ENCODE measurements at places on chromosomes 1 and 21. TPM values are rescaled to one million over a fixed set of nuclear protein-coding genes. Genes with fewer than 3 reads are reported as not detected.
A peak's percentile ranks its signal among the peaks of the same experiment; 100 is the strongest.

DNA sequence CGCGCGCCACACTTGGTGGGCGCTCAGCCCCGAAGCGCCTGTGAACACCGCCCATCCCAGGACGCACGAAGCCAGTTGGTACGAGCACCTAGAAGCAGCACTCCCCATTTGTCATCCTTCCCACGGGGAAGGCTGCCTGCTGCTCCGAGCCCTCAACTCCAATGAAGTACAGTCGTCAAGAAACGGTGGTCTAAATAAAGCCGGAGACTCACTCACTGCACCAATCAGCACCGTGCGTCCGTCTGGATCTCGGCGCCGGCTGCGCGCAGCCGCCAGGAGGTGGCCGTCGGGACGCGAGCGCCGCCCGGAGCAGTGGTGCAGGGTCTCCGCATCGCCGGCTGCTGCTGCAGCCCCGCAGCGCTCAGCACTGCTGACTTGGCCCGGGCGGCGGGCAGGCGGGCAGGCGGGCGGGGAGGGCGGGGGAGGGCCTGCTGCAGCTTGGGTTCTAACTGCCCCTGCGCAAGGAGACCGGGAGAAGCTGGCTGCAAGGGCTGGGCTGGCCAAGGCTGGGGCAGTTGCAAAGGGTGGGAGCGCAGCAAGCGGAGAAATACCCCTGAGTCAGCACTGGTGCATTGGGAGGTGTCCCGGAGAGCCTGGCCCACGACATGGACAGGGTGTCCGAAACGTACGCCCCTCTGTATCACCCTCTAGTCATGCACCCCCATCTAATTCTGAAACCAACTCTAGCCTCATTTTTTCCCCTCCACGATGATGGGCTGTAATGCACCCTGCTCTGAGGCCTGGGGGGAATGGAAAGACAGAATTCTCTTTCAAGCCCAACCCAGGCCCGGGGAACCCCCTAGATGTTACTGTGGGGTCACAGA lies 35.8 kb upstream of the H6PD start:
- no peak for DNase-seq
- no peak overlapping the region for H3K27ac ChIP-seq
- H3K36me3 ChIP-seq, result no peaks in the 10 kb centered on the region
- peaks cover 25% of the 10 kb centered on the region for H3K4me1 ChIP-seq
- H3K27me3 ChIP-seq, result peaks cover 8% of the 10 kb centered on the region
- H3K4me3 ChIP-seq, result no peak overlapping the region

Gene MMEL1
- total RNA-seq, result 0.30 TPM

GRCh38 chr1:234734869-234735268 lies 124.9 kb upstream of the IRF2BP2 start:
- no peak overlapping the region for H3K4me3 ChIP-seq
- DNase-seq, result no peak
- no peaks in the 10 kb centered on the region for H3K36me3 ChIP-seq
- H3K4me1 ChIP-seq, result no peaks in the 10 kb centered on the region

DNA sequence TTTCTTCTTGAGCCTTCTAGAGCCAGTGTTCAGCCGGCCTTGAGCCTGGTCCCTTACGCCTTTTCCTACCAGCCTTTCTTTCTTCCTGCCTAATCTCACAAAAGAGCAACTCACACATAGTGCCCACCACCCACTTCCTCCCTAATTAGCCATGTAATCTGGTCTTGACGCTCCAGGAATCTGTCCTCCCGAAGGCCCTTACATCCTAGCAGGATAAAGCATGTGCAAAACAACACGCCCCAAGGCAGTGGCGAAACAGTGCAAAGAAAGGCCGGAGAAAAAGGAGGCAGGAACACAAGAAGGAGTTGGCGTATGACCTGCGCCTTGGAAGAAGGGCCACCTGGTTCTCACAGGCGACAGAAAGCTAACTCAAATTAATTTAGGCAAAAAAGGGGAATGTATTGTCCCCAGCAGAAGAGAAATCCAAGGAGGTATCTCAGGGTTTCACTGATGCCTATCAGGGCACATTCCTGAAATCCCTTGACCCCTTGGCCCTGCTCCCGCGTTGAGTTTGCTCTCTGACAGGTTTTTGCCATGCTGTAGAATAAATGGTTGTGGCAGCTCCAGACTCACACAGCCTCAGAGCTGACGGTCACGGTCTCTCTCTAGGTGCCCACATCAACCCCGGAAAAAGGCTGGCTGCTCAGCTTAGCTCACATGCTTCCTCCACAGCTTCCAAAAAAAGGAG lies 79.0 kb downstream of the ZNF281 start:
- H3K27me3 ChIP-seq, result no peaks in the 10 kb centered on the region
- H3K36me3 ChIP-seq, result no peaks in the 10 kb centered on the region
- no peak overlapping the region for H3K27ac ChIP-seq
- H3K4me3 ChIP-seq, result no peak overlapping the region

- H3K4me3 ChIP-seq, result no peak overlapping the region
- peak; percentile 38 for DNase-seq
- no peak overlapping the region for H3K27ac ChIP-seq
Observed at GRCh38 chr1:30405631-30406212, 317.7 kb downstream of the MATN1 start.

DNA sequence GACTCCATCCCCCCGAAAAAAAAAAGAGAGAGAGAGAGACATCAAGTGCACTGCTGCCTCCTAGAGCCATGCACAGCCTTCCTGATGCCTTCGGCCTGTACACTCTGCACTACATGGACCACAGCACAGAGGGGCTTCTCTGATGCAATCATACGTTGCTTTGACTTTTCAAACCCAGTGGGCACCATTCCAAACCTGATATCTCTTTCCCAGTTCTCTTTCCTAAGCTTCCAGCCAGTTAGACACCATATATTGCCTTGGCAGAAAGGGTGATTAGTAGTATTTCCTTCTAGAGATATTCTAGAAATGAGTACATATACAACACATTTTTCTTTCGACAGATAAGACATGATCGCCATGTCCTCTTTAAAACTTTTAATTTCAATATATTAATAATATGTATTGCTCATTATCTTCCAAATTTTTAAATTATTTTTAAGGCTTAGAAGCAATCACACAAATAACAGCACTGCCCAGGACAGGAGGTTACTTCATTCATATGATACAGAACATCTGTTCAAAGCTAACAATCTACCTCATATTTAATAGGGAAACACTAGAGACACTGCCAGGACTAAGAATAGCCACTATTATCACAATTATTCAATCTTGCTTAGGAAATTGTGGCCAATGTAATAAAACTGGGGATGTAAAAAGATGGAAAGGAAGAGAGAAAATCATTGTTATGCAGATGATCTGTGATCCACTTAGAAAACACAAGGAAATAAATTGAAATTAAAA lies 9.9 kb downstream of the CLCA1 start:
- H3K27ac ChIP-seq, result no peak overlapping the region
- H3K4me1 ChIP-seq, result no peaks in the 10 kb centered on the region
- no peak overlapping the region for H3K4me3 ChIP-seq
- H3K36me3 ChIP-seq, result no peaks in the 10 kb centered on the region
- H3K27me3 ChIP-seq, result no peaks in the 10 kb centered on the region
- no peak for DNase-seq

DNA sequence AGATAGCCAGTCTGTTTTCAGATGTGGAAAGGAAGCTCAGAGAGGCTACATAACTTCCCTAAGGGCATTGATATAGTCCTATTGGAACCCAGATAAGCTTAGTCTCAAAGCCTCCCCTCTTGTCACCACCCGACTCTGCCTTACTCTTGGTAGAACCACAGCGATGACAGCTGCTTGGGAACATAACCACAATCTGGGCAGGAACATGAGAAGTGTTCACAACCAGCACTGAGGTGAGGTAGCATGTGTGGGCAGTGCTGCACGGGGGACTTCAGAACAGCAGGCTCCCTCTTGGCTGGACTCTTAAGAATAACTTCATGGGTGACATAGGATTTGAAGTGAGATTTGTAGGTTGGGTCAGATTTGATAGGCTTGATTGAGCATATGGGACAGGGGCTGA lies 9.3 kb upstream of the S100A10 start:
- H3K4me3 ChIP-seq, result no peak overlapping the region
- H3K36me3 ChIP-seq, result no peaks in the 10 kb centered on the region
- H3K4me1 ChIP-seq, result peaks cover 8% of the 10 kb centered on the region
- DNase-seq, result no peak

Gene BTBD19
- total RNA-seq, result 21.7 TPM

Gene HES3
- total RNA-seq, result not detected

Gene HES2
- total RNA-seq, result 0.07 TPM

- no peaks in the 10 kb centered on the region for H3K36me3 ChIP-seq
- no peak overlapping the region for H3K27ac ChIP-seq
- no peak overlapping the region for H3K4me3 ChIP-seq
- no peaks in the 10 kb centered on the region for H3K4me1 ChIP-seq
Observed at GRCh38 chr1:166603296-166603695, 236.0 kb upstream of the POGK start.

DNA sequence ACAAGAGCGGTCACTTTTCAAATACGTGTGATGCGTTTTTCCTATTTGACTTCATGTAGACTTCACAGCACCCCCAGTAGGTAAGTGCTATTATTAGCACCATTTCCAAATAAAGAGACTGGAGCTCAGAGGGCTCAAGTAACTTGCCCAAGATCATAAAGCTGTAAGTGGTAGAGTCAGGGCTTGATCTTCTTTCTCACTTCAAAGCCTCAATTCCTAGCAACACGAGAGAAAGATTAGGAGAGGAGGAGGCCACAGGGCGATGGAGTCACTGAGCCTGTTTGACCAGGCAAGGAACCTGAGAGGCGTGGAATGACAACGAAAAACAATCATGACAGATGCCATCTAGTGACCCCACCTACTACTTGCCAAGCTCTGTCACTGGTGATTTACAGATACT lies 181.0 kb downstream of the FOXD2 start:
- no peak overlapping the region for H3K27ac ChIP-seq
- no peak overlapping the region for H3K4me3 ChIP-seq
- no peaks in the 10 kb centered on the region for H3K36me3 ChIP-seq
- no peaks in the 10 kb centered on the region for H3K27me3 ChIP-seq
- H3K4me1 ChIP-seq, result no peaks in the 10 kb centered on the region

Gene SLC25A34
- total RNA-seq, result 0.44 TPM

DNA sequence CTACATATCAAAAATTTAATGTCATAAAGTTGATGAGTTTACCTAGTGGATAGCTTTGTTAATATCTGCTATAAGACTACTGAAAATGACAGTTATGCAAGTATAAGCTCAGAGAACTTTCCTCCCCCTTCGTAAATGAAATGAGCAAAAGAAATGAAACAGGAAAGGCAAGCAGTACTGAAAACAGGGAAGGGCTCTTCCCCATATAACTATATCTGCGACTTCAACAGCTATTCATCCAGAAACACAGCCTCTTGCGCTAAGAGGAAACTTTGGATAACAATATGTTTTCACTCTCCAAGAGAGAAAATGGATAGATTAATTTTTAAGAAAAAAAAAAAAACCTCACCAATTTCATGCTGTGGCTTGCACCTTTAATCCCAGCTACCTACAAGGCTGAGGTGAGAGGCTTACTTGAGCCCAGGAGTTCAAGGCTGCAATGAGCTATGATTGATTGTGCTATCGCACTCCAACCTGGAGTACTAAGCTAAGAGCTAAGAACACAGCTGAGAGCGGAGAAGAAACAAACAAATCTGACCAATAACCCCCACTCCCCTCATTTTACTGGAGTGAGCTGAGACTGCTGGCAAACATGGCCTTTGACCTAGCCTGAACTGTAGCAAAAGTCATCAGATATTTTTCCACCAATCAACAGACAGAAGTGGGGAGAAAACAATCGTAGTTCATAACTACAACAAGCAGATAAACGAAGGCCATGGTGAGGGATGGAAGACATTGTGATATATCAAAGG lies 29.0 kb downstream of the METTL18 start:
- H3K4me3 ChIP-seq, result no peak overlapping the region
- DNase-seq, result no peak
- H3K27ac ChIP-seq, result no peak overlapping the region
- no peaks in the 10 kb centered on the region for H3K36me3 ChIP-seq
- no peaks in the 10 kb centered on the region for H3K4me1 ChIP-seq
- no peaks in the 10 kb centered on the region for H3K27me3 ChIP-seq

GRCh38 chr1:207389728-207390464 lies 64.2 kb upstream of the CR2 start:
- H3K4me3 ChIP-seq, result no peak overlapping the region
- no peaks in the 10 kb centered on the region for H3K4me1 ChIP-seq
- no peak overlapping the region for H3K27ac ChIP-seq

DNA sequence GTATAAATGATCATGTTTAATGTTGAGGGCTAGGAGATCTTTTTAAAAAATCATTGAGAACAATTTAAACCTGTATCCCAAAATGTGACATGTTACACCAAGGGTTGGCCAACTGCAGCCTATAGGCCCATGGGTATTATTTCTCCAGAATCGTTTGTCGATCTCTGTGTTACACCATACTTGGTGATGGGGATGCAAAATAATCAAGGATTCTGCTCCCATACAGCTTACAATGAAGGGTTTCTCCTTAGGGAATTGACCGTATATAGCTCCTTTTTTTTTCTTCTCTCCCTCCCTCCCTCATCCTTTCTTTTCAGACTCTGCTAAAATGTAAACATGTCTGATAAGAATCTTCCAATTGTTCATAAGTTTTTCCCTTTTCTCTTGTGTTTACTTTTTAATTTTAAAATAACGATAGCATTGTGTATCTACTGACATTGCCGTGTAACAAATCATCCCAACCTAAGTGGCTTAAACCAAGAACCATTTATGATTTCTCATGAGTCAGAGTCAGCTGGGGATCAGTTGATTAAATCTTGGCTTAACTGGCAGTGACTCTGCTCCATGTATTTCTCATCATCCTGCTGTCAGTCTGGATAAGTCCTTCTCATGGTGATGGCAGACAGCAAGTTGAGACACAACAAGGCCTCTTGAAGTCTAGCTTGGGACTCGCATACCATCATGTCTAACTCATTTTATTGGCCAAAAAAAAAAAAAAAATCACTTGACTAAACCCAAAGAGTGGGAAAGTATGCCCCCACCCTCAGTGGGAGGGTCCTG lies 48.0 kb downstream of the MARK1 start:
- DNase-seq, result no peak
- no peak overlapping the region for H3K27ac ChIP-seq

GRCh38 chr1:21233490-21233889 lies 56.8 kb downstream of the ECE1 start:
- no peaks in the 10 kb centered on the region for H3K36me3 ChIP-seq
- DNase-seq, result no peak
- H3K4me3 ChIP-seq, result no peak overlapping the region
- H3K27me3 ChIP-seq, result no peaks in the 10 kb centered on the region

Gene KCNA2
- total RNA-seq, result 16.9 TPM

Gene EFNA1
- total RNA-seq, result 46.8 TPM

- H3K27ac ChIP-seq, result no peak overlapping the region
- no peaks in the 10 kb centered on the region for H3K4me1 ChIP-seq
- no peaks in the 10 kb centered on the region for H3K27me3 ChIP-seq
- H3K4me3 ChIP-seq, result no peak overlapping the region
- peaks cover 13% of the 10 kb centered on the region for H3K36me3 ChIP-seq
Observed at GRCh38 chr21:33451634-33452071, 28.1 kb downstream of the TMEM50B start.
